ENCODE measurements at places on chromosomes 5 and 9. TPM values are rescaled to one million over a fixed set of nuclear protein-coding genes. Genes with fewer than 3 reads are reported as not detected.

Gene PCDHA5
- 0.13 TPM for total RNA-seq

Gene PTGER4
- total RNA-seq, result 11.1 TPM

Gene FAM151B
- total RNA-seq, result 13.7 TPM

Gene SUSD3
- total RNA-seq, result 7.2 TPM

Gene ARID3C
- total RNA-seq, result 0.26 TPM

Gene CETN3
- total RNA-seq, result 12.3 TPM

Gene STK32A
- 3.9 TPM for total RNA-seq

Gene GOLGA1
- 14.0 TPM for total RNA-seq
